ENCODE measurements at places on chromosomes 6 and 20.
A peak's percentile ranks its signal among the peaks of the same experiment; 100 is the strongest.

- DNase-seq: no peak
Observed at GRCh38 chr6:17193106-17193775, 87.9 kb upstream of the RBM24 start.

DNA sequence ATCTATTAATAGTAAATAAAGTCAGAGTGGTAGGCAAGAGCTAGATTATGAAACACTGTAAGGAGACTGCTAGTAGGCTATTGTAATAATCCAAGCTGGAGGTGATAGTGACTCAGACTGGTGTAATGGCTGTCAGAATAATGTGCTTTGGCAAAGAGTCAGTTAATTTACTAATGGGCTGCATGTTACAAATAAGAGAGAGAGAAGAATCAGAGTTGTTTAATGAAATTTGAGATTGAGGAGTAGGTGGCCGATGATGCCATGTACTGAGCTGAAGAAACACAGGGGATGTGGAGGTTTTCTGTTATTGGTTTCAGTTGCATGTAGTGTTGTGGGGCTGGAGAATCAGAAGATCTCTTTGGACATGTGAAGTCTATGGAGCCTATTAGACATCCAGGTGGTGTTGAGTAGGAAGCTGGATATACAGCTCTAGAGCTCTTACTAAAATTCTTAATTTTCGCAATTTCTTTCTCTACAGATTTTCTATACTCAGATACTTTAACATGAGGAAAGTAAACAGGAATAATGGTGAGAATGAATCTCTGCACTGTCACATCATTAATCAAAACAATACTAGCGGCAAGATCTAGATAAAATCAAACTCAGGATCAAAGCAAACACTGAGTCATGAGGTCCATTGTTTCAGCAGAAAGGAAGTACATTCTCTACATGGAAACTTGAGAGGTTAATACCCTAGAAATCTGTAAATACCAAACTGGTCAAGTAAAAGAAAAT, 167.7 kb downstream of the SIM1 start:
- no peak for DNase-seq

- no peak for DNase-seq
Observed at GRCh38 chr6:56814308-56814707, 140.6 kb upstream of the BEND6 start.

DNA sequence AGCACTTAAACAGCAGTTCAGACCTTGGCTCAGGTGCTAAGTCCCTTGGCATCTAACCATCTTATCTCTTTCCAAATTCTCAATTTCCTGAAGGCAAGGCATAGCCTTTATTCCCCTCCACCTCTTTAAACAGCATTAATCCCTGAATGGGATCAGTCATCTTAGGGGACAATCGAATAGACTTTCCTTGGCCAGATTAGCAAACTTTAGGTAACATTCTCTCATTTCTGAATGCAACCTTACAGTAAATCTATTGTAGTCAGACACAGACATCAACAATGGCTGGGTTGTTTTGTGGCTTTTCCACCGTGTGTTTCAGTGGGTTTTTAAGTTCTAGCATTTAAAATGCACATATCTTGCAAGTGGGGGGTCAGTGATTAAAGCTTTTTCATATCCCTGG, 56.8 kb downstream of the ATP9A start:
- DNase-seq: no peak

GRCh38 chr6:122808121-122808885, 19.2 kb downstream of the SMPDL3A start:
- DNase-seq: no peak

GRCh38 chr20:38180781-38181180, 15.7 kb upstream of the TGM2 start:
- no peak for DNase-seq

DNA sequence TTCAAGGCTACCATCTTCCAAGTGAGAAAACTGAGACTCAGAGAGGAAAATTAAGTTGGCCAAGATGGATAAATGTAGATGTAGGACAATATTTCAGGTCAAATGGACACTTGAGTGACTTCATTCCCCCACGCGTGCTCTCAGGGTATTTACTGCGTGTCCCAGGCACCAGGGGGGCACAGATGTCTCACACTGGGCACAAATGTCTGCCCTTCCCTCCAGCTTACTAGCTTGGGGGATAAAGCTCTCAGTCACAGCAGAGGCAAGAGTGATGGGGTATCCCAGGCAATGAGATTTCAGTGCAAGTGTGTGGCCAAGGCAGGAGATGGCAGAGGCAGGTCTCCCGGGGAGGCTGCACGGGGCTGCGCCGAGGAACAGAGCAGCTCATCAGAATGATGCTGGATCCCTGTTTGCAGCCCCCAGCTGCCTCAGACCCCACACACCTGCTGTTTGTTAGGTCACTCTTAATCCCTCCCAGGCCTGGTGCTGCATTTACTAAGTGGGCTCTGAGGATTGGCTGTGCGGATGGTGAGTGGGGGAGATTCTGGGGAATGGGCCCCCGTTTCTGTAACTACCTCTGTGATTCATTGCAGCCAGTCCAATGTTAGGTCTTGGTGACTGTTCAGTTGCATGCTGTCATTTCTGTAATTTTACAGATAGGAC, 44.1 kb downstream of the PTK7 start:
- no peak for DNase-seq

- DNase-seq: no peak
Observed at GRCh38 chr20:39524371-39524911, 562.3 kb downstream of the DHX35 start.

DNA sequence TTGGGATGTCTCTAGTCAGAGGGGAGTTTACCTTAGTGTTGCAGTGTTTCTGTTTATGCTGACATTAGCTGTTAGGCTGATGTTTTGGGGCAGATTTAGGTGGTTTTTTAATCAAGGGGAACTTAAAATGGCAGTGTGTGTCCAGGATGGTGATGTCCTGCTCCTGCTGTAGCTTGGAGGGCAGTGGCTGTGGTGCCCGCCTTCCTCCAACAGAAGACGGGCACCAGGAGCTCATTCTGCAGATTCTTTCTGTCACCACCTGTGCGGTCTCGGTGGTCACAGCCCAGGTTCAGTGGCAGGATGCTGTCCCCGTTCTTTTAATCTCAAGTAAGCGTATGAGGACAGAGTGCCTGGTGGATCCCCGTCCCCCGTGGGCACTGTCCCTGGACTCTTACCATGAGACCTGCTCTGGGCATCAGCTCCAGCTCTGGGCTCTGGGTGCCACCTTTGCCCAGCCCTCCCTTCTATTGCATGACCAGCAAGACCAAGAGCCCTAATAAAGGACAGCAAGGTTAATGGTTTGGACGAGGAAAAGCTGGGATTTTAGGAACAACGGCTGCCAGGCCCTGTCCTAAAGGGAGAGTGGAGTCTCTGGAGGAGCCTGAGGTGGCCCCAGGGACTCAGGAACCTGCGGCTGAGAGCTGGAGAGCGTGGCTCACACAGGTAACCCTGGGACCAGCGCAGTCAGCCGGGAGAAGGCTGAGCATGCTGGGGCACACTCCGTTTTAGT, 217.3 kb downstream of the ERMARD start:
- no peak for DNase-seq

- no peak for DNase-seq
Observed at GRCh38 chr6:25483943-25484342, 168.1 kb upstream of the SCGN start.

GRCh38 chr6:8114956-8115355, 12.6 kb upstream of the EEF1E1 start:
- DNase-seq: no peak

DNA sequence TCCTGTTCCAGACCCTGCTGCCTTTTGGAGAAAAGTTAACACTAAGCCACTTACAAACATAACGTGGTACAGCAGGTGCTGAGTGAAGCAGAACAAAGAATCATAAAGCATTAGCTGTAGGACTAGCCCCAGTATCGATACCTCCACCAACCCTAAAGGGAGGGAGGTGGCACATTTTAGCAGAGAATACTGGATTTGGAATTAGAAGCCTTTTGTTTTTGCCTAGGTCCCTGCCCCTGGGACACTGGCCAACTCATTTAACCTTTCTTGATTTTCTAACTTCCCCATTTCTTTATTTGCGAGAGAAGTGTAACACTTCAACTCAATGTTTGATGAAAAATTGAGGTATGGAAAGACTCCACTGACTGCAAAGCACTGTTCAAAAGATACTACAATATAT, 93.5 kb downstream of the B3GAT2 start:
- no peak for DNase-seq

DNA sequence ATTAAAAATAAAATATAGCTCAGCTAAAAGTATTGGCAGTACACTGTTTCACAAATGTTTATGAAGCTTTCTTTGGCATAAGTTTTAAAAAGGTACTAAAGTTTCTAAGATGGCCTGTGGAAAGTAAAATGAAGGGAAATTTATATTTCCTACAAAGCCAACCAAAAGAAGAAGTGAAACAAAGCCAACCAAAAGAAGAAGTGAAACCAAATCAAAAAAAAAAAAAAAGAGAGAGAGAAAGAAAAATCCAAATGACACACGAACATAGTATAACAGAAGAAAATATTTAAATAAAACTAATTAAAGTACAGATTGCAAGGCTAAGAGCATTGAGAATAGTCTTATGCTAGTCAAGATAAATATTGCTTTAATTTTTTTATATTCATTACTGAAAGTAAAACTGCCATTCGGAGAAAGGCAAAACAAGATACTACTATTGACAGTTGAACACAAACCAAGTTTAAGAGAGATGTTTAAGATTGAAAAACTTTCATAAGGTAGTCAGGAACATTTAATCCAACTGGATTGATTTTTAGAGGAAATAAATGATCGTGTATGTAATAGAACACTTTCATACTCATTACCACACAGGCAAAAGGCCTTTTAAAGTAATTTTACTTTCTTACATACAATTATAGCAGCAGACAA, 12.8 kb upstream of the KHDRBS2 start:
- no peak for DNase-seq

DNA sequence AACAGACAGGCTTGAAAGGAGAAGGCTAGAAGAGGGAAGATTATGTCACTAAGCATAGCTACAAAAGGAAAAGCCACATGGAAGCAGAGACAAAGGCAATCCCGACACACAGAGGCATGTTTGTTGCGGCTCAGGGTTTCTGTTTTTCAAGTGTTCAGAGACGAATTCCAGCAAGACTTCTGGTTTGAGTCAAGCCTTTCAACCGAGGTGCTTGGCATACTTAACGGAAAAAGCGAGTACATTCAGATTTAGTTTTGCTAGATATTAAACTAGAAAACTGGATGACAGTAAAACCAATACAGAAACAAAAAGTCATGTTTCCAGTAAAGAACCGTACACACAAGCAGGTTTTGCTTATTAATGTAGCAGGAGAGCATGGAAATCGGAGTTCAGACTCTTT, 27.2 kb downstream of the MCUR1 start:
- no peak for DNase-seq

DNA sequence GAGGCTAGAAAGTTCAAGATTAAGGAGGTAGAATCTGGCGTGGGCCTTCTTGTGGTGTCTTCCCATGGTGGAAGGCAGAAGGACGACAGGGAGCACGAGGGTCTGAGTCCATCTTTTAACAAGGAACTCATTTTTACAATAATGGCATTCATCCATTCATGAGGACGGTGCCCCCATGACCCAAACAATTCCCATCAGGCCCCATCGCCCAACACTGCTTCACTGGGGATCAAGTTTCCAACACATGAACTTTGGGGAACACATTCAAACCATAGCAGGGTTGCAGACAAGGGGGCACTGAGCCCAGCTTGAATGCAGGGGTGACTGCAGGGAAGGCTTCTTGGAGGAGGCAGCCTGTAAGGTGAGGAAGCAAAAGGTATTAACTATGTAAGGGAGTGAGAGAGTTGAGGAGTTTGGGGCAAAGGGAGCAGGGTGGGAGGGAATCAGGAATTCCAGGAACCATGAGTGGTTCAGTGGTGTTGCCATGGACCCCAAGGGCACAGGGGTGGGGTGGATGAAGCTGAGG, 5.5 kb downstream of the RAB44 start:
- no peak for DNase-seq

DNA sequence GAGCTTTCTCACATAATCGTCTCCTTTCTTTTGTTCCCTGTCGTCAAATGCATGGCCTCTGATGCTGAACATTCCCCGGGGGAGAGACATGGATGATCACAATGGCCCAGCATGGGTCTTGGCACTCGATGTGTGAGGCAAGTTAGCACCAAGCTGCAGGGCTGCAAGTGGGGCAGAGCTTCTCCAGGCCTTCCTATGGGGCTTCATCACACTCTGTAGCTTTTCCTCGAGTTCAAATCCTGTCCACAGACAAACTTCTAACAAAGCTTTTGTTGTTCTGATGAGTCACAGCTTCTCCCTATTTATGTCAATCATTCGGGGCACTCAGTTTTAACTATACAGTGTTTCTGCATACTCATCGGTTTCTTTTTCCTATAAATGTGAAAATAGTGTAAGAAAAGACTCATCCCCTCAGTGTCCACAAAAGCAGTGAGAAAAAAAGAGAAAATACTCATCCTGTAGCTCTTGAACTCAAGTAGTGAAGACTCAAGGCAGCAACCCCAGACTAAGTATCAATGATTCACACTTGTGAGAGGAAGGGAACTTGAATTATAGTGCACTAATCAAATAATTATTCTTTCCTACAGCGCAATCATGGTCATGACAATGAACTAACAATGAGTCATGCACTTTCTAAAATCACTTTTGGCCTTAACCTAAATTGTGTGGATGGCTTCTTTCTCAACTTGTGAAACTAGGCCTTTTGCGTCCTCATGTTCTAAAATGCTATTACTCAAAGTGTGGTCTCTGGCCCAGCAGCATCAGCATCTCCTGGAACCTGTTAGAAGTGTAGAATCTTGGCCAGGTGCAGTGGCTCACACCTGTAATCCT, 68.4 kb upstream of the NOX3 start:
- DNase-seq: peak; percentile 4

- DNase-seq: no peak
Observed at GRCh38 chr20:23451956-23452487, 654 bp downstream of the CST11 start.

DNA sequence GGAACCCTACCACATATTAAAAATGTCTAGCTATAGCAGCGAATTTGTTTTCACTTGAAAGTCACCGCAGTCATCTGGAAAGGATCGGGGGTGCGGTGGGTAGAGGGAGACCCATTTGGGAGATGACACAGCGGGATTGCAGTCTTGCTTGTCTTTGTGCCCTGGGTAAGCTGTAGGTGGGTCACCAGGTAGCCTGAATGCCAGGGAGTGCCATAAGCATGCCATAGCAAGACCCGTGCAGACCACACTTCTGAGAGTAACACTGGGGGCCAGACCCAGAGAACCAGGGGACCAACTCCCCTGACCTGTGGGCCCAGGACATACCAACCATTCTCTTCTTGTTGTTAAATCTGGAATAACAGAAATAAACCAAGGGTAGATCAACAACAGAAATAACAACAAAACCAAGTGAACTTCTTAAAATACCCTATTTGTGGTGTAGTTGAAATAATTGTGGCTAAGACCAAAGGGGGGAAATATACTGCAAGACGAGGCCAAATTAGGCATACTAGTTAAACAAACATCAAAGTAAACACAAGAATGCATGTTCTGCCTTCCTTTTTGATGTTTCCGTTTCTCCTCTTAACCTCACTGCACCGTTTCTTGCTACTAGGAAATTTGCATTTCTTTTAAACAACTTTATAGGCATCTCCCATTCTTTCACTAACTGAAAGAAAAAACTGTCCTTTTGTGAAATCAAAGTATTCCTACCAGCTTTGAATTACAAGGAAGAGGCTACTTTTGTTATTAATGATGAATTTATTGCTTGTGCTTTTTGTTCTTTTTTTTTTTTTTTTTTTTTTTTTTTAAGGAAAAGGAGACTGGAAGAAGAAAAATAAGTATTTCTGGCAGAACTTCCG, 128.2 kb downstream of the SASH1 start:
- no peak for DNase-seq
